Tibial artery (tissue), 4 donors: ENCODE measurements at places on chromosomes 1 and 21.

DNA sequence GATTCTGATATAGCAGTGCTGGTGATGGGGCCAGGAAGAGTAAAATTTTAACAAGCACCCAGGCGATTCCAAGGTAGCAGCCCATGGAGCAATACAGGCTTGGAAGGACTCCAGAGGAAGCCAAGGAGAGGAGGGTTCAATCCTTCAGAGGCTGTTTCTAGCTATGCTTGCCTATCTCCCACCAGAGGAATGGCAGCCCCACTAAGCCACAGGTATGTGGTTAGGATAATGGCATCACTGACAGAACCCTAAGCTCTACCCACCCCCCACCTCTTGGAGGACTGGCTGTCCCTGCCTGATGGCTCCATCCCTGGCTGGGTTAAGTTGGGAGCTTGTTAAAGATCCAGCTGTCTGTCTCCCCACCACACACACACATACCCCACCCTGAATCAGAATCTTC lies 19.3 kb upstream of the PTAFR start:
- peak; percentile 12 for DNase-seq

DNA sequence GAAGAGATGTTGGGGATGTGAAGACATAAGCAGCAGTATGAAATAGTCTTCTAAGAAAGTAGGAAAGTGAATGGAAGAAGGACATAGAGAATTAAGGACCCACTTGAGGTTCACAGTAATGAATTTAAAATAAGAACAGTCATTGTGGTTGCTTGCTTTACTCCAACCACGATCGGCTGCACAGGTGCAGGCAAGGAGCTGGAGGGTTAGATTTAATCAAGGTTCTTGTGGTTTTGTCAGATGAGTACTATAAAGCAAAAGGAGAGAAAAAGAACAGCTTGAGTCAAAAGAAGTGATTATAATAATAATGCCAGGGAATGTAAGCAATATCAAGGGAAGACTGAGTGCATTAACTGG lies 46.1 kb upstream of the RBM34 start:
- no peak for DNase-seq

GRCh38 chr1:59900640-59901039 lies 25.9 kb downstream of the CYP2J2 start:
- no peak for DNase-seq

DNA sequence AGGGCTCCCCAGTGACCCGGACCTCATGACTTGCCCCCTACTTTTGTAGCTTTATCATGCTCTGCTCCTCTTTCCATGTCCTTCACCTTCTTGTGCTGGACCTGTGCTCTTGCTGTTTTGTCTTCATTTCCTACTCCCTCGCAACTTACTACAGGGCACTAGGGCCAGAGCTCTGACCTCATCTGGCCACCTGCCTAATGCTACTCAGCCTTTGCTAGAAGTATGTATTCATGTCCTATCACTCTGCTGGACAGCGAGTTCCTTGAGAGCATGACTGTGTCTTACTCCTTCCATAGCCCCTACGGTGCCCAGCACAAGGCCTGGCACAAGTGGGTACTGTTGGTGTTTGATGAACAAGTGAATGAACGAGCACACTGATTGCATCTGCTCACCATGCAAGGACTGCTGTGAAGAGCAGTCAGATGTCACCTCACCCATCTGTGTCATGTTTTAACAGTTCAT lies 1.9 kb downstream of the MTFR1L start:
- no peak for DNase-seq

DNA sequence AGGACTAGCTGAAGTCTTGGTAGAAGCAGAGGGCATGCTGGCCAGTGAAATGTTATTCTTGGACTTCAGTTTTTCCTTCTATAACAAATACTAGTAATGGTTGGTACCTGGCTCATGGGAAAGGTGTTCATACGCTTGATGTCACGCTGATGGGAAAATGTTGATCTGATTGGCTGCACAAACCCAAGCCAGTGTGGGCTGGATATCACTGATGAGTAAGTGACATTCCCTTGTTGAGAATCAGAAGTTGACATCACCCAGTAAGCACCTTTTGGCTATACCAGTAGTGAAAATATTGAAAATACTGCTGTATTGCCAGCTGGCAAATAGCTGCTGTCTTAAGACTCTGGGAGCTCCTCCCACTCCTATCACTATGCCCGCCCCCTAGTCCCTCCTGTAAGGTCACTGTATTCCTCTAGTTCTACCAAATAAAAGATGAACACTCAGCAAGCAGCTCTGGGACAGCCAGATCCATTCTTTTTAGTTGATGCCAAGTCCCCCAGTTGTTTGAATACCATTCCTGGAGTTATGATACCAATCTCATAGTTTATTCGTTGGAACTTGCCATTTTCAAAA lies 168.2 kb downstream of the GRIK1 start:
- no peak for DNase-seq

DNA sequence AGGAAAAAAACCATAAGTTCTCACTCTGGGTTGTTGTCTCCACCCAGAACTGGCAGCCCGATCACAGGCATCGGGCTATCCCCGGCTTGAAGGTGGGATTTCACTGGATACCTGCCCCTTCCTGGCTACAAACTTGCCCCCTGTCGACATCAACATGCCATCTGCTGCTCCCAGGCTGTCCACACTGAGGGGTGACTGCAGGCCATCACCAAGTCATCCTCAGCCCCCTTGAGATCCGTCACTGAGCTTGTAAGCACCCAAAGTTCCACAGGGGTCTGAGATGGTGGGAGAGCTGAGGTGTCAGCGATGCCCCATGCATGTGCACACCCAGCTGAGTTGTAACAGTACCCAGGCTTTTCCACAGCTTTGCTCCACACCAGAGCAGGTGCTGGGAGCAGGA lies 211.0 kb downstream of the AMY1C start:
- no peak for DNase-seq

GRCh38 chr1:164141797-164142196 lies 417.2 kb upstream of the PBX1 start:
- no peak for DNase-seq

DNA sequence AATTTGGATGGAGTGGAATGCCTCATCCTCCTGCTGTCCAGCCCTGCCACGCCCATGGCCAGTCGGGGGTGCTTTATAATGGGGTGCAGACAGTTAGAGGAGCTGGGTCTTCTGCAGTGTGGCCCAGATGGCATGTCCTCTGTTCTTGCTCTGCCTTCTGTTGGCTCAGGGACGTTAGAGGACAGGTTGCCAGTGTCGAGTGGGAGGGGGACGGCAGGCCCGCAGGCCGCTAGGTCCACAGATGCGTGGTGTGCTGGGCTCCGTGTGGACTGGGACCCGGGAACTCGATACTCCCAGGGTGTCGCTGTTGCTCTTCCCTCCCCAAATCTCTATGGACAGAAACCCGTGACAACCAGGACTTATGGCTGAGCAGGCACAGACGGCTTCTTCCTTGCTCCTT lies 33.3 kb downstream of the SIM2 start:
- no peak for DNase-seq

DNA sequence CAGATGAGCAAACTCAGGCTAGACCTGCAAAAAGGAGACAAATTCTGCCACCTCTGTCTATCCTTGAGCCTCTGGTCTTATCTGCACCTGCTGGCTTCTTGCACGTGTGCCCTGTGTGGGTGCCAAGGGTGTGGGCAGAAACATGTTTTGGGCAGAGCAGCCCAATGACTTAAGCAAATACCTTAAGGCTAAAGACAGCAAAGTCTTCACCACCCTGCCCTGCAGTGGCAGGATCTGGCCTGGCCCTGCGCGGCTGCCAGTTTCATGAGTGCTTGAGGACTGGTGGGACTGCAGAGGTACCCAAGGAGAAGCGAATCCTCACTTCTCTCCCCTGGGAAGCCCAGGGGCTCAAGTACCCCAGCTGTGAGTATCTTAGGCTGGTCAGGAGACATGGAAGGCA lies 3.8 kb upstream of the SLC26A9 start:
- DNase-seq: no peak

DNA sequence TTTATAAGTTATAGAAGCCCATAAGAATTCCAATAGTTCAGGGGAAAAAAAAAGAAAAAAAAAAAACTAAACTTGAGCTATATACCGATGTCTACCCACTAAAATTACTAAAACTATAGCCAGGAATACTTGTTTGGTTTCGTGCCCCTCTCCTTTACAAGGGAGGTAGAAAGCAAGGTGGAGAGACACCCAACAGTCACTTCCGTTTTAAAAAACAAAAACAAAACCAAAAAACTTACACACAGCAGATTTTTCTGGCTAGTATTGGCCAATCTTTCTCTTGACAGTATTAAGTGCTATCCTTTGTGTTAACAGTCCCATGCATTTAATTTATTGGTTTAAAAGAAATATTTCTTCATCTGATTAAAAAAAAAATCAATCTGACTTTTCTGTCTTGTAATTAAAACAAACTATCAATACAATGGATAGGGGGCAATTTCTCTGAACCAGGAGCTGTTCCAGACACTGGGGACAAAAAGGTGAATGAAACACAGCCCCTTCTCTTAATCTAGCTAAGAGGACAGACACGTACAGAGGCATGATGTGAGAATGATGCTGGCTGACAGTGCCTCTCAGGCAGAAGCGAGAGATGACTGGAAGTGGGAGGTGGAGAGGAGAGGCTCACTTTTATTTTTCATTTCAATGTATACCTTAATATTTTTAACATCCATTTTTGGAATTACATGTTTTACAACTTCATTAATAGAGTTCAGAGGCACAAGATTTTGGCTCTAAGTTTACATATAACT lies 214.8 kb downstream of the RERE start:
- no peak for DNase-seq

DNA sequence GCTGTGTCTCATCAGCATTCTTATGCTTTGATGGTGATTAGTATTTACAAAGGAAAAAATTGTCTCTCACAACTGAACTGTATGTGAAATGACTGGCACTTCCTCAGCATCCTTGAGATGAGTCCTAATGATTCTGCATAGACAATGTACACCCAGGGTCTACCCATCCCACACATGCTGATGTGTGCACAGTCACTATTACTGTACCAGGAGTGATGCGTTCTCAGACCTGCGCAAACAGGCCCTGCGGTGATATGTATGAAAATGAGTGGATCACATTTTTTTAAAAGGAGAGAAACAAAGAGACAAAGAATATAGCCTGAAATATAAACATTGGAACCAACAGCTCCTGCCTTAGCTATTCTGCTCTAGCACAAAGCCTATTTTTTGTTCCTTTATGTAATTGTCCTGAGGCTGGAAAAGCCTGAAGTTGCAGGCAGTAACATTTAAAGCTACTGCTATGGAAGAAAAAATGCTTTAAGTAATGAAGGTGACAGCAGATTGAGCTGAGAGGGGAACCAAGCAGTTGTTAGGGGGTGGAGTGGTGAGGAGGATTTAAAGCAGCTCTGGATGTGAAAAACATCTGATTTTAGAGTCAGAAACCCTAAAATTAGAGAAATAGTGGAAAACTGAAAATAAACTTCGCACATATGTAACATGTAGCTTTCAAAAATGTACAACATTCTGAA lies 5.5 kb downstream of the RCAN1 start:
- no peak for DNase-seq

GRCh38 chr1:67626090-67626860 lies 58.7 kb upstream of the GADD45A start:
- DNase-seq: no peak

DNA sequence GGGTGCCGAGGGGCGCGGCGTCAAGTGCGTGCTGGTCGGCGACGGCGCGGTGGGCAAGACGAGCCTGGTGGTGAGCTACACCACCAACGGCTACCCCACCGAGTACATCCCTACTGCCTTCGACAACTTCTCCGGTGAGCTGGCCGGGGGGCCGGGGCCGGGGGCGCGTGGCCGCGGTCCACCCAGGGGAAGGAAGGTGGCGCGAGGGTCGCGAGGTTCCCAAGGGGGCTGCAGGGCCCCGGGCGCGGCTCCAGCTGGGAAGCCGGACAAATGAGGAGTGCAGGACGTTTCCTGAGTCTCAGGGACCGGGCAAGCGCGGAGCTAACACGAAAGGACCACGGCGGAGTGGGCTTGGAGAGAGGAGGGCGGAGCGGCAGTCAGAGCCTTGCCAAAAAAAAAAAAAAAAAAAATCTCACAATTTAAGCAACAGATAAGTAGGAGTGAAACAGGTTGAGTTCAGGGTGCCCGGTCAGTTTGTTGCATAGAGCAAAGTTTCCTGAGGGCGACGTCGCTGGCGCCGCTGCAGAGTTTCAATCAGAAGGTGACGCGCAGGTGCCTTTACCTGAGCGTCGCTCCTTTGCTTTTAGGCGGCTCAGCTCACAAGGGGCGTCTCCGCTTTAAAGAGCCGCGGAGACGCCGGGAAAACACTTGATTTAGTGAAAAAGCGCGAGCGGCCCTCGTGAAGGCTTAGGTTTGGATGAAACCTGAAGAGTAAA lies 750 bp downstream of the RHOU start:
- DNase-seq: peak; percentile 47

DNA sequence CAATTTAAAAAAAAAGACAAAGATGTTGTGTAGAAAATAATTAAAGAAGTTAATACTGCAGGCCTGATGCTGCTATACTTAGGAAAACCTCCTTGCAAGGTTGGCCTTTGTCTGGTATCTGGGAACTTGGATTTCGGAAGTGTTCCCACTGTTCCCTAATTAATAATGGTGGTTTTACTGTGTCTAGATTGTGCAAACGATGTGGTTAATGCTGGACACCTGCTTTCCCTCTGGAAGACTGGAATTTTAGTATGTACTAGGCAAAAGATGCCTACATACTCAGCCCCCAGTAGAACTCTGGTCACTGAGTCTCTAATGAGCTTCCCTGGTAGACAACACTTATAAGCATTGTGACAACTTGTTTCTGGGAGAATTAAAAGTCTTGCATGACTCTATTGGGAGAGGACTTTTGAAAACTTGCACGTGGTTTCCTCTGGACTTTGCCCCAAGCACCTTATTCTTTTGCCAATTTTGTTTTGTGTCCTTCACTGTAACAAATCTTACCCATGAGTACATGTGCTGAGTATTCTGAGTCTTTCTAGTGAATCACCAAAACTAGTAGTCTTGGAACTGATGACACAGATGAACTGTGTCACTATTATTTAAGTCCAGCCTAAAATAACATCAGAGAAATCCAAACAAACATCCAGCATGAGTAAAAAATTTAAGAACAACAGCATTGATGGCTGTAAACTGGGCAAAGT lies 40.4 kb downstream of the LIN9 start:
- no peak for DNase-seq

GRCh38 chr1:244371242-244372141 lies 80.2 kb downstream of the ADSS2 start:
- no peak for DNase-seq

- no peak for DNase-seq
Observed at GRCh38 chr1:246533371-246533905, 26.4 kb upstream of the SMYD3 start.

- DNase-seq: peak; percentile 82
Observed at GRCh38 chr1:155044812-155045657, 6.1 kb upstream of the ADAM15 start.

- DNase-seq: no peak
Observed at GRCh38 chr1:68230484-68230802, 1.9 kb downstream of the WLS start.

DNA sequence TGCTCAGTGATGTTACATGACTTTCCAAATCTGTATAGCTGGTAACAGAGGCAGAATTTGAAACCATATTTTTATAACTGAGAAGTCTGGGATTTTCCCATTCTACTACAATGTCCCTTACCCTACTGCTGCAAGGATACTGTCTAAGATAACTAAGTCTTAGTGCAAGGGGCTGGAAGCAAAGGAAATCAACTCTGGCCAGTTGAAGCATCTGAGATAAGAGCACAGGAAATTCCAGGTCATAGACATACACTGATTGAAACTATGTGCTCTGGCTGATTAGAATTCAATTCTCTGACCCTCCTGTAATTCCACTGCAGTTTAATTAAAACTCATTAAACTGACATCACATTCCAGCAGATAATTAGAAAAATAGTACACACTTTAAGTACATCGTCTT lies 267.7 kb upstream of the C1orf87 start:
- DNase-seq: no peak

- DNase-seq: peak; percentile 11
Observed at GRCh38 chr1:53636621-53637171, 102.3 kb downstream of the GLIS1 start.
